Pancreas (tissue), 10 donors: ENCODE measurements at places on chromosomes 3 and 15. TPM values are rescaled to one million over a fixed set of nuclear protein-coding genes. Genes with fewer than 3 reads are reported as not detected.

- peak; percentile 17 for DNase-seq
Measured at GRCh38 chr15:67303490-67304363, 49.1 kb downstream of the IQCH start.

GRCh38 chr15:47570881-47571640, 146.2 kb upstream of the SEMA6D start:
- no peak for DNase-seq

The CHST13 gene
- not detected for total RNA-seq

The SLC27A2 gene
- 3.8 TPM for total RNA-seq

- no peak for DNase-seq
Measured at GRCh38 chr3:176848431-176849214, 348.7 kb downstream of the TBL1XR1 start.

DNA sequence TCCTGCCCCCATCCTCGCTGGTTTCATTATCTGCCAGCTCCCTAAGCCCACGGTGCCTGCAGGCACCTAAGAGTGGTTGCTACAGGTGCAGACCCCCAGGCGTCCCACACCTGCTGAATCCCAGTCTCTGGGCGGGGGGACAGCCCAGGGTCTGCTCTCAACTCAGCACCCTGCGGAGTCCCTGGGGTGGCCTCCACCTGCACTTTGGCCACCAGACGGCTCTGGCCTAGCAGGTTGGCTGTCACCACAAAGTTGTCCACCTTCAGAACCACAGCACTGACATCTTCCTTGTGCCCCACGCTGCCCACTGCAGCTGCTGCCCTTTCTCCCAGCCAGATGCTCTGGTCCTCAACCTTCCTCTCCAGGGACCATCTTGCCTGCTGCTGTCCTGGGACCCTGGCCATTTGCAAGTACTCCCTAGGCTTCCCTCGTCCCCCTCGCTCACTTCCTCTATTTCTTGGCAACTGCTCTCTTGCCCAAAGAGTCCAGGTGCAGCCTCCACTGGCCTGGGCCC, 34.9 kb upstream of the SNRPA1 start:
- no peak for DNase-seq

DNA sequence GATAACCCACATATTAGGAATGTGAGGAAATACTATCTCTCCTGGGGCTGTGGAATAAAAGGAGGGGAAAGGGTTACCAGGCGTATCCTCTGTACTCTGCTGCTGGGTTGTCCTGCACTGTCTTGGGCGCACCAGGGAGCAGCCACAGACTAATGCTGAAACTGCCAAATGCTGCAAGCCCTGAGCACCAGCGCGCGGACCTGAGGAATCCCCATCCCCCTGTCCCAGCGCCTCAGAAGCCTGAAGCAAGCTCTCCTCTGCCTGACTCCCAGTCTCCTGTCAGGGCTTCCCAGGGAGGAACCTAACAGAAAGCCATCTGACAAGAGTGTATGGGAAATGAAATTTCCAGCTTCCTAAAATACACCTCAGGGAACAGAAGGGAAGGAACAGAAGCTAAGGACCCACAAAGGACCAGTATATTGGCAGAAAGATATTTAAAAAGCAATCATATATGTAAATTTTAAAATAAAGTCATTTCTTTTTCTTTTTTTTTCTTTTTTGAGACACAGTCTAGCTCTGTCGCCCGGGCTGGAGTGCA, 158.3 kb upstream of the C2CD4B start:
- DNase-seq: no peak

GRCh38 chr15:40108061-40108854, 421 bp downstream of the BMF start:
- peak; percentile 74 for DNase-seq

The CHDH gene
- 15.9 TPM for total RNA-seq

The LHFPL4 gene
- 1.9 TPM for total RNA-seq

The KBTBD13 gene
- not detected for total RNA-seq

- DNase-seq: peak; percentile 26
Measured at GRCh38 chr15:60526127-60526616, 47.2 kb upstream of the ICE2 start.

- DNase-seq: no peak
Measured at GRCh38 chr3:71350998-71351397, 232.5 kb downstream of the FOXP1 start.

The GNB4 gene
- 1.1 TPM for total RNA-seq

The RETNLB gene
- not detected for total RNA-seq

DNA sequence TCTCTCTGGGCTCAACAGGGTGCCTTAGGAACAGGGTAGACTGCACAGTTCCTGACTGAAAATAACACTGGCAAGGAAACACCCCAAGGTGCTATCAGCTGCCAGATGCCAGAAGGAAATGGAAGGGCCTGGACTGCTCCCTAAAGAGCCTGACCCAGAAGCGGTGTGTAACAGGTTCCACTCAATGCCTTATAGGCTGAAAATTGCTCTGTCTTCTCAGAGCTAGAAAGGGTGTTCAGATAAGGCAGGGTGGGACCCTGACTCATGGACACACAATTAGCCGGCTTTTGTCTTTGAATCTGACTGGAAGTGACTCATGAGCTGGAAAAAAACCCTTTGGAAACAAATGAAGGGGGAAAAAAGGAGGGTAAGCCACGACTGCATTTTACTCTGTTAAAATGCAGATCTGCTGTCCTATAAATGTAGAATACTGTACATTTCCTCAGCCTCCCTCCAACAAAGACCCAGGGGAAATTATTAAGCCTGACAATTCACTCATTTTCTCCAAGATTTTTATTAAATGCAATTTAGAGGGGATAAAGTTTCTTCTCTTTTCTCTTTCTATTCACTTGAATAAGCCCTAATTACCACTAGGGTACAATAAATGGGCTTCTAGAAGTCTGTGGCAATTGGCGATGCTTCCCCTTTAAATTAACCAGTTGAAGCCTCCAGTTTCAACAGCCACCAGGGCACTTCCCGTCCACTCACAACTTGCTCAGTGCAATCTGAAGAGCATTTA, 160.2 kb upstream of the TBL1XR1 start:
- DNase-seq: peak; percentile 47

The TRIM71 gene
- not detected for total RNA-seq

The ARL14 gene
- 0.75 TPM for total RNA-seq

DNA sequence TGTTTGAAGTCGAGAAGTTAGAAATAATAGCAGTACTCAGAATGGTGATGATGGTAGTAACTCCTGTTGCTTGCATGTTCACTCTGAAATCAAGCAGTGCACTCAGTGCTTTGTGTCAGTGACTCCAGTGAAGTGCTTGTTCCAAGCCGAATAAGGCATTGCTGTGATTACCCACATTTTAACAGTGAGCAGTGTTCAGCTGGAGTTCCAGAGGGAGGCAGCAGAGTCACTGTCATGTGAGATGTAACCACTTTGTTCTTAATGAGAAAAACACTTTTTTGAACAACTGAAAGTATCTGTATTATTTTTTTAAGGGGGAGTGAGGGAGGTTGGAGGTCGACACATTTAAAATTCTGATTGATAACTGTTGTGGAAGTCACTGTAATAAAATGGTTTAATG, 3.7 kb downstream of the MDFIC2 start:
- DNase-seq: no peak

DNA sequence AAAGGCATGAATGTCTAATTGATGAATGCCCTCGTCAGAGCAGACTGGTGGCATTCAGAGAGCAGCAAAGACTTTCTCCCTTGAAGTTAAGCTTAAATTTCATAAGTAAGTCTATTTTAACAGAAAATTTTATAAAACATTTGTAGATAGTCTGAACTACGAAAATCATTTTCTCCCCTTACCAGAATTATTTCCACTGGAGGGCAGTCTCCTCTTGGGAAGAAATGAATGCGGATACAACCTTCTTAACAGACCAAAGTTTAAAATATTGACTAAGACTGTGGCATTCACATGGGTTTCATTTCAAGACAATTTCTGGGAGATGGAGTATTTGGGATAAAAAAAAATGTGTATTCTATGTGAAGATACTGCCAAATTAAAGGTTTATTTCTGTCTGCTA, 669.0 kb downstream of the FHIT start:
- no peak for DNase-seq

DNA sequence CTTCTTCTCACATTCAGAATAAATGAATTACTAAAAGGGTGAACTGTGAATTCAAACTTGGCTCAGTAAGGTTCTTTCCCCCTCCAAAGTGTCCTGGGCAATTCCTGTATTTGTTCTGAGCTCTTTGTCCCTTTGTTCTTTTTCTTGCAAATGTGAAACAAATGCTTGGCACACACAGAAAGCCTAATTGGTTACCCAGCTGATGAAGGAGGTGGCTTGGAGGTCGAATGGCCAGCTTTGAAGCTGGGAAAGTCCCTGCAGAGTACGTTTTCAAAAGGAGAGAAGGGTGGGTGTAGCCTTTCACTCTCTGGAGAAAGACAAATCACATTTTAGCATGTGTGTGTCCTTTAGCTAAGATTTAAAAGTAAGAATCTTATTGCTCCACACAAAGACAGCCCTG, 154.4 kb downstream of the PEX5L start:
- no peak for DNase-seq

The CCDC14 gene
- 8.7 TPM for total RNA-seq

GRCh38 chr15:76799760-76800159, 105.4 kb downstream of the SCAPER start:
- DNase-seq: no peak

GRCh38 chr3:48536116-48536515, 20.5 kb downstream of the PFKFB4 start:
- no peak for DNase-seq
